Upper lobe of right lung (tissue), 1 donor: ENCODE measurements at places on chromosomes 6 and 20.

GRCh38 chr20:61847986-61848385 lies 217.7 kb downstream of the TAF4 start:
- no peaks in the 10 kb centered on the region for H3K36me3 ChIP-seq
- H3K4me3 ChIP-seq, result no peak overlapping the region
- peaks cover 16% of the 10 kb centered on the region for H3K27me3 ChIP-seq
- H3K4me1 ChIP-seq, result no peaks in the 10 kb centered on the region
- no peak for DNase-seq

DNA sequence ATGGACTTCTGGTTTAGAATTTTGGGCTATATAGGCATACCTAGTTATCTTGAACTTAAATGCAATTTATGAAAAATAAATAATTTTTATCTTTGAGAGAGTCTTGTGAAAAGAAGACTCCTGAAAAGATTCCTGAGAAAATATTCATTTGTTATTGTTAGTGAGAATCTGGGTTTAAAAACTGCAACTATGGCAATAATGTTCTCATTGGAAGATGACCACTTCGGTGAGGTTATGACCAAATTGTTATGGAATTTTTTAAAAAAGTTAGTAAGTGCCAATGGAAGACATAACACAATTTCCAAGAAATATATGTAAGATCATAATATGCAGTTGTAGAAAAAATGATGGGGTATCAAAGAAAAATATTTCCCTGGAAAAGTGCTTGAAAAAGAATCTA lies 46.3 kb downstream of the GRIK2 start:
- no peaks in the 10 kb centered on the region for H3K36me3 ChIP-seq
- H3K4me3 ChIP-seq, result no peak overlapping the region
- H3K27ac ChIP-seq, result no peak overlapping the region
- H3K27me3 ChIP-seq, result no peaks in the 10 kb centered on the region
- no peak for DNase-seq

GRCh38 chr6:147621263-147621662 lies 112.8 kb downstream of the SAMD5 start:
- H3K27ac ChIP-seq, result no peak overlapping the region
- no peak overlapping the region for H3K4me3 ChIP-seq

GRCh38 chr6:7311917-7312615 lies 933 bp downstream of the SSR1 start:
- no peak for DNase-seq
- H3K36me3 ChIP-seq, result peaks cover 25% of the 10 kb centered on the region
- H3K27ac ChIP-seq, result peak overlapping the region; percentile 93

DNA sequence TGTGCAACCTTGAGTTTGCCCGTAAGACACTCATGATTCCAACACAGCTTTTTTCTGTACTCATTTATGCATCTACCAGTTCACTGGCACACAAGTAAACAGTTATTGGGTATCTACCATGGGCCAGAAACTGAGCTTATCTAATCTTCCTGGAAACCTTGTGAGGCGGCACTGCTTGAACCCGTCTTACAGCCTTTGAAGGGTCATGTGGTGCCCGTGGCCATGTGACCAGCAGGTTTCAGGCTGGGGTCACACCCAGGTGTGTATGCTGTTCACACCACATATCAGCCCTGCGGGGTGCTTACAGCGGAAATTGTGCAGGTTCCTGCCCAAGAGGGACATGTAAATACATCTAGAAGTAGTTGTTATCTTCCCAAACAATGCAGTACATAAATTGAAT lies 6.1 kb downstream of the THBD start:
- no peak overlapping the region for H3K27ac ChIP-seq
- H3K4me3 ChIP-seq, result no peak overlapping the region
- H3K4me1 ChIP-seq, result peaks cover 18% of the 10 kb centered on the region
- H3K36me3 ChIP-seq, result no peaks in the 10 kb centered on the region
- peaks cover 39% of the 10 kb centered on the region for H3K27me3 ChIP-seq

DNA sequence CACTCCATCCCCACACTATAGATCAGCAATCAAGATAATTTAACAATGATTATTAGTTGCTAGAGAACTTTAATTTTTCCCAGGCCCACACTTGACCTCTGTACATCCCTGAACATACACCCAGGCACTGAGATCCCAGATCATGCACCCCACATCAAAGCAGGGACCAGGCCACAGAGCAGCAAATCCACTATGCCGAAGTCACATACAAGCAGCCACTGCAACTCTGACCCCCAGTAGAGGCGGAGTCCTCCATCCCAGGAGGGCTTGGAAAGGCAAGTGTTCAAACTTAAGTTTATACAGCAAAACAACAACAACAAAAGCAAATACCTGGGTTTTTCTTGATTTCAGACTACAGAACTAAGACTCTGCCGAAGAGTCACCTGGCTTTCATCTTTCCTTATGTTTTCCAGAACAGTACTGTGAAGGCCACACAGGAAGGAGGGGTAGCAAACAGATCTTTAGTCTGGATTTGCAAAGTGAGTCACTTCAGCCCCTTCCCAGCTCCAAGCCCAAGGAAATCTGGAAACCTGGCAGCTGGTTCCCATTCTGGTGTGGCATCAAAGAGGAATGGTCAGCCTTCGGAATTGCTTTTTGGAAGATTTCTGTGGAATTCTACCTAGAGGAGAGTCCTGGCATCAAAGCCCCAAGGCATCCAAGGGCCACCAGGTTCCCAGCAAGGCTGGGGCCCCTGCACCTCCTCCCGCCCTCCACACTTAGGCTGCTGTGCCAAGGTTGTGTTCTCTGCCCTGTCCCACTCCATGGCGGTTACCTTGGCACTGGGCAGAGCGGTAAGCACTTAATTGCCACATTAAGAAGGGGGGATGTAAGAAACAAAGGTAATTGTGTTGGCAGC lies 7.3 kb downstream of the JAG1 start:
- DNase-seq, result no peak
- H3K36me3 ChIP-seq, result peaks cover 50% of the 10 kb centered on the region
- peaks cover 49% of the 10 kb centered on the region for H3K4me1 ChIP-seq
- H3K27ac ChIP-seq, result peak overlapping the region; percentile 14

- DNase-seq, result no peak
- no peak overlapping the region for H3K4me3 ChIP-seq
- H3K27me3 ChIP-seq, result no peaks in the 10 kb centered on the region
- no peaks in the 10 kb centered on the region for H3K4me1 ChIP-seq
Measured at GRCh38 chr20:37796733-37797132, 102.9 kb downstream of the CTNNBL1 start.

DNA sequence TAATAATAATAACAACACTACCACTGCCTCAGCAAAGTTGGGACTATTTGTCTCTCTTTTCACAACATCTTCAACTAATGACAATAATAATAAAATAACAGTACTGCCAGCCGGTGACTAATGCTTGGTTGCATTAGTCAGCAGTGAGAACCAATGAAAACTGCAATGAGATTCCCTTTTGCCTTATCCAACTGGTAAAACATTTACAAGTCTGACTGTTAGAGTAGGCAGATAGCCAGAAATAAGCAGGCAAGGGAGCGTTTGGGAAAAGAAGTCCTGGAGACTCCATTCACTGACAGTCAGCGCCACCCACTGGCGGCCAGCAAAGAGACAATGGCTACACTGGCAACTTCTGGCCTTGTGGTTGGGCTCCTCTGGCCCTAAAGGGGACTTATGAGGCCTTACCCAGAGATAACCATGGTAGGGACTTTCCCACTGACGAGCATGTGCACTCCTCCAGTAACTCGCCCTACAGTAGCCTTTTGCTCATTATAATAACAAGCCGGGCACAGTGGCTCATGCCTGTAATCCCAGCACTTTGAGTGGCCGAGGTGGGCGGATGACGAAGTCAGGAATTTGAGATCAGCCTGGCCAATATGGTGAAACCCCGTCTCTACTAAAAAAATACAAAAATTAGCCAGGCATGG lies 3.4 kb upstream of the NSFL1C start:
- peak; percentile 88 for DNase-seq
- no peaks in the 10 kb centered on the region for H3K27me3 ChIP-seq
- no peaks in the 10 kb centered on the region for H3K36me3 ChIP-seq
- H3K4me3 ChIP-seq, result no peak overlapping the region
- no peak overlapping the region for H3K27ac ChIP-seq

- H3K4me3 ChIP-seq, result no peak overlapping the region
- peaks cover 23% of the 10 kb centered on the region for H3K27me3 ChIP-seq
- H3K27ac ChIP-seq, result no peak overlapping the region
Measured at GRCh38 chr20:59673288-59673997, 69.1 kb downstream of the PHACTR3 start.

- H3K27me3 ChIP-seq, result no peaks in the 10 kb centered on the region
- H3K4me1 ChIP-seq, result no peaks in the 10 kb centered on the region
- no peak overlapping the region for H3K27ac ChIP-seq
- H3K36me3 ChIP-seq, result peaks cover 28% of the 10 kb centered on the region
- H3K4me3 ChIP-seq, result peak overlapping the region; percentile 16
Measured at GRCh38 chr20:34544109-34544796, 14.3 kb upstream of the MAP1LC3A start.

- H3K27ac ChIP-seq, result no peak overlapping the region
- H3K4me3 ChIP-seq, result no peak overlapping the region
- no peaks in the 10 kb centered on the region for H3K36me3 ChIP-seq
- H3K27me3 ChIP-seq, result no peaks in the 10 kb centered on the region
Measured at GRCh38 chr6:62891065-62891647, 320.1 kb upstream of the FKBP1C start.

GRCh38 chr20:35434085-35435005 lies 3.7 kb downstream of the GDF5 start:
- no peak overlapping the region for H3K4me3 ChIP-seq
- no peaks in the 10 kb centered on the region for H3K36me3 ChIP-seq
- peaks cover 9% of the 10 kb centered on the region for H3K4me1 ChIP-seq
- no peaks in the 10 kb centered on the region for H3K27me3 ChIP-seq

DNA sequence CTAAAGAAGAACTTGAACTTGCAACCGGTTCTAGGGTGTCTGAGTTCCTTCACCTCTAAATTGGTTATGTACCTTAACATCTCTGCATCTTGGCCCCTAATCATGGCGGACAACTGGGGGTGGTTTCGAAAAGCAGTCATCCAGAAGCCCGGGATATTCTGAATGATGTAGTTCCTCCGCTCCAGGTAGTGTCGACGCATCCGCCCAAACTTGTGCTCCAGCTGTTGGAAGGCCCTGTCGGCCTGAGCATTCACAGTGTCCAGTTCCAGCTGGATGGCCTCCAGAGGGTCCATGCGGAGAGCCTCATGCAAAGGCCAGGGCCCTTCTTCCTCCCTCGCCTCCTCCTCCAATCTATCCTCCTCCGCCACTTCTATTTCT lies 887 bp downstream of the TSPYL1 start:
- no peak for DNase-seq
- H3K27me3 ChIP-seq, result no peaks in the 10 kb centered on the region
- H3K36me3 ChIP-seq, result peaks cover 7% of the 10 kb centered on the region
- peaks cover 49% of the 10 kb centered on the region for H3K4me1 ChIP-seq
- peak overlapping the region; percentile 89 for H3K4me3 ChIP-seq

GRCh38 chr6:160132776-160133338 lies 11.2 kb downstream of the SLC22A1 start:
- H3K4me3 ChIP-seq, result no peak overlapping the region
- no peak overlapping the region for H3K27ac ChIP-seq
- no peaks in the 10 kb centered on the region for H3K36me3 ChIP-seq
- DNase-seq, result peak; percentile 30

DNA sequence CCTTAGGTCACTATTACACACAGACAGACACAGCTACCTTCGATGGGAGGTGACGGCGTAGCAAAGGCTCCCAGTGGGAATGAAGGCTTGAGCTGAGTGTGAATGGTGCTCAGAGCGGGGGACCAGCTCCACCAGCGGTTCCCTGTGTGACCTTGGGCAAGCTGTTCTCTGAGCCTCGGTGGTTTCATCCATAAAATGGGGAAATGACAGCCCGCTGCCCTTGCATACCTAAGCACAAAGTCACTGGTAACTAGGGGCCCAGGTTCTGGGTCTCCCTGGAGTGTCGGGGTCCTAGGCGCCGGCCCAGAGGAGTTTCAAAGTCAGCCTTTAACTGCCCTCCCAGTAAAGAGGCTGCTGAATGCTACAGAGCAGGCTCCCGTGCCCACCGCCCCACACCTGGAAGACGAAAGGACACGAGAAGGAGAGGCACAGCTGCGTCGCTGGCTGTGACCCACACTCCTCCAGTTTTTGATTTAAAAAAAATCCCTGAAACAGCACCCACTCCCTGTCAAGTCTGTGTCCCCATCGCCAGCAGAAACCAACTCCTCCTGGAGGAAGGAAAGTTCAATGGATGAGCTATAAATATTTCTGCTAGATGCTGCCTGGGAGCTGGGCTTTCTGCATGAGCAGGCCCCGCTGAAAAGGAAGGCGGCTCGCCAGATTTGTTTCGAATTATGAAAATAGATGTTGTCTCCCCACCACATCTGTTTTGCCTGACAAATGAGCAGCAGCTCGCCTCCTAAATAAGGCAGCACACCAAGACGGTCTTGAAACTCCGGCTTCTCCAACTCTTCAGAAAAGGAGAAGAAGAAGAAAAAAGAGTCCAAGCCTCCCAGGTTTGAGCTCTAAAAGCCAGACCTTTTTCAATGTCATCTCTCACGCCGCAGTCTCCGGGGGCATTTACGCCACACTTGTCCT lies 27.4 kb downstream of the PMEPA1 start:
- no peak for DNase-seq
- peaks cover 5% of the 10 kb centered on the region for H3K4me1 ChIP-seq
- no peaks in the 10 kb centered on the region for H3K27me3 ChIP-seq
- no peak overlapping the region for H3K27ac ChIP-seq

DNA sequence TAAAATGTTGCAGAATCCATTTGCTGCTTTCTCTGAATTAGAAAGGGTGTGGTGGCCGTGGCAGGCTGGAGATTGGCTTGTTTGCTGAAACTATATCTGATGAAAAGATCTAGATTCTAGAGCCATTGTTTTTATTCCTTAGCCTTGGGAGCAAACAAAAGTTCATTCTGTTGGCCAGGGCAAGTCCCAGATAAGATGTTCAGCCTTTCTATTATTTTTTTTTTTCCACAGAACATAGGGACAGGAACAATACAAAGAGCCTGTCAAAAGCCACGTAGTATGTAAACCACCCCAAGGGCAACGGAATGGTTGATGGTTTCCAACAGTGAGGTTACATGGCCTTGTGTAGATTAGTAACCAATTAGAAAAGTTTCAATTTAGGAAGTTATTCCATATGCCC lies 119.9 kb upstream of the SLC22A16 start:
- H3K27me3 ChIP-seq, result no peaks in the 10 kb centered on the region
- no peaks in the 10 kb centered on the region for H3K36me3 ChIP-seq
- no peak for DNase-seq
- H3K27ac ChIP-seq, result no peak overlapping the region
- no peak overlapping the region for H3K4me3 ChIP-seq

- H3K27me3 ChIP-seq, result no peaks in the 10 kb centered on the region
- no peak for DNase-seq
- H3K27ac ChIP-seq, result peak overlapping the region; percentile 31
- H3K4me3 ChIP-seq, result no peak overlapping the region
- peaks cover 8% of the 10 kb centered on the region for H3K4me1 ChIP-seq
Measured at GRCh38 chr6:149140137-149140909, 177.2 kb upstream of the TAB2 start.

- DNase-seq, result no peak
- H3K4me3 ChIP-seq, result no peak overlapping the region
- peaks cover 12% of the 10 kb centered on the region for H3K27me3 ChIP-seq
Measured at GRCh38 chr20:48538058-48538825, 289.6 kb downstream of the PREX1 start.

- DNase-seq, result no peak
- peaks cover 22% of the 10 kb centered on the region for H3K36me3 ChIP-seq
- peaks cover 3% of the 10 kb centered on the region for H3K4me1 ChIP-seq
- peak overlapping the region; percentile 42 for H3K27ac ChIP-seq
Measured at GRCh38 chr20:13821876-13822275, 37.0 kb downstream of the NDUFAF5 start.
